ENCODE measurements at places on chromosomes 1 and 21. TPM values are rescaled to one million over a fixed set of nuclear protein-coding genes. Genes with fewer than 3 reads are reported as not detected.

ABCG1 gene
- total RNA-seq: 2.3 TPM

LRRIQ3 gene
- total RNA-seq: 0.39 TPM

LMOD1 gene
- total RNA-seq: not detected

LYST gene
- 6.8 TPM for total RNA-seq

TMEM51 gene
- total RNA-seq: 18.3 TPM

CDCP2 gene
- total RNA-seq: not detected

CELA3B gene
- not detected for total RNA-seq

CD48 gene
- not detected for total RNA-seq

TMEM82 gene
- not detected for total RNA-seq

ADAMTSL4 gene
- 18.4 TPM for total RNA-seq

IVL gene
- 10.2 TPM for total RNA-seq

FMO3 gene
- not detected for total RNA-seq

C8A gene
- total RNA-seq: not detected

KIF14 gene
- 17.7 TPM for total RNA-seq

LDLRAD1 gene
- total RNA-seq: not detected

WARS2 gene
- total RNA-seq: 10.3 TPM

SLC22A15 gene
- total RNA-seq: 5.2 TPM

C1orf210 gene
- 2.8 TPM for total RNA-seq

CELF3 gene
- total RNA-seq: not detected

TAF1A gene
- total RNA-seq: 7.6 TPM

C8B gene
- total RNA-seq: not detected

SEMA4A gene
- total RNA-seq: 6.6 TPM

TNN gene
- total RNA-seq: not detected
